ENCODE measurements at places on chromosomes 12 and 14.

- no peak for DNase-seq
Observed at GRCh38 chr12:28089338-28089737, 100.9 kb upstream of the CCDC91 start.

GRCh38 chr14:104186575-104186974, 48.2 kb downstream of the KIF26A start:
- DNase-seq, result no peak

GRCh38 chr12:62552906-62553556, 86.4 kb downstream of the MON2 start:
- no peak for DNase-seq

DNA sequence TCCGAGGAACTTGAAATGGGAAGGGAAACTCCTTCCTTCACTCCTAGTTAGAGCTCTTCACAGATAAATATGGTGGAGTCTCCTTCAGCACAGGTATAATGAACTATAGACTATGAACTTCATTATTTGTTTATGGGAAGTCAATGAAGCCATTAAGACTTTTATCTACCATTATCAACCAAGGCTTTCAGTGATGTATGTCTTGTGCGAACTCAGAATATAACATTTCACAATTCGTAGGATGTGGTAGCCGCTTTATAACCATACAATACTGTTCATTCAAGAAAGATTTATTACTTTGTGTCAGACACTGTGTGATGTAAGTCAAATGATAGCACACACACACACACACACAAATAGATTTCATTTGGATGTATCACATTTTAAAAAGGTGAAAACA, 24.8 kb upstream of the ETNK1 start:
- no peak for DNase-seq

GRCh38 chr12:94721173-94721572, 70.8 kb upstream of the TMCC3 start:
- DNase-seq, result no peak

- DNase-seq, result no peak
Observed at GRCh38 chr12:106282457-106283097, 20.0 kb upstream of the TCP11L2 start.
